AG08396 (cell line): ENCODE measurements at places on chromosomes 7 and 10.

DNA sequence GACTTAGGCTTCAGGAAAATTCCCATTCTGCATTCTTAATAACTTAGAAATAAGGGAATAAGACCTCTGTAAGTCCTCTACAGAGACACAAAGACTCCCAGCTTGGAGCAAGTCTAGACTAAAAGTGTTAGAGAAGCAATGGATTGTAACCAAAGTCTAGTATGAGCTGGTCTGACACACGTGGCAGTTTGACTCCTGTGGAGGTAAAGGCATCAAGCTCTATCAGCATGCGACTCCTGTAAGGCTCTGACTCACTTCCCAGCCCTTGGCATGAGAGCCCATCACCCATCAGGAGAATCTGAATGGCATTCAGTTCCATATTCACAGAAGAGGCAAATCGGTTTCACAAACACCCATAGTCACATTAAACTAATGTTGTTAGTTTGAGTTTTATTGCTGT, 4.4 kb upstream of the VSTM4 start:
- no peak for DNase-seq

DNA sequence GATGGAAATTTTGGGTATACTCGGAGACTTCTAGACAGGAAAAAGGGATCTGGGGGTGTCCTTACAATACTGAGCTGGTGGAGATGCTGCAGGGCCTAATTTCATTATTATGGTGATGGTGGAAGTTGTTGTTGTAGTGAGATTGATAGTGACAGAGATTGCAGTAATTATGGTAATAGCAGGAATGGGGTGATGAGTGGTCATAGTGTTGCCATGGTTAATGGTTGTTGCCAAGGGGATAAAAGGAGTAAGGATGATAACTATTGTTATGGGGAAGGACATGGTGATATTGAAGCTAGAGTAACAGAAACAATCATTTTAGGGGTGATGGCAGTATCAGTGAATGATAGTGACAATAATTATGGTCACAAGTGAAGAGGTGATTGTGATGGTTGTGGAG, 27.1 kb upstream of the LBX1 start:
- no peak for DNase-seq

DNA sequence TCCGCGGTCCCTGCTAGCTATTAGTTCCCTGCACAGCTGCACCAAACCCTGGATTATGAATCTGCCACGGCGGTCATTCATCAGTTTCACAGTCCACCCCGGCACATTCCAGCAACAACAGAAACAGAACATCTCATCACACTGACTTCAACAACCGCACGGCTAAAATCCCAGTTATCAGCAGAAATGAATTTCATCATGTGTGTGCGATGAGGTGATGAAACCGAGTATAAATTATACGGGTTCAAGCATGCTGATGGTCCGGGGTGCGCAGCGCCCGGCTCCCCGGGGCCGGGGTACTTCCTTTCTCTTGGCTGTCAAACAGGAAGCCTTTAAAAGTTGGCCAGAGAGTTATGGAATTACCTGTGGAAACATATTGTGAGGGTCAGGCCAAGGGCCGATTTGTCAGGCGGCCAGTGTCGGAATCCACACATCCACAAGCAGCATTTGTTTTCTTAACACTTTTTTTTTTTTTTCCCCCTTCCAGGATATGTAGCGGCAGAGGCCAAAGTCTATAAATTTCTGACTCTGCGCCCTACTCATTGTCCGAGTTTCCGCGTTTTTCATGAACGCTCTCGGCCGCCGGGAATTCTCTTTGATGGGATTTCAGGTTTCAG, 420.9 kb upstream of the MGMT start:
- DNase-seq: no peak

DNA sequence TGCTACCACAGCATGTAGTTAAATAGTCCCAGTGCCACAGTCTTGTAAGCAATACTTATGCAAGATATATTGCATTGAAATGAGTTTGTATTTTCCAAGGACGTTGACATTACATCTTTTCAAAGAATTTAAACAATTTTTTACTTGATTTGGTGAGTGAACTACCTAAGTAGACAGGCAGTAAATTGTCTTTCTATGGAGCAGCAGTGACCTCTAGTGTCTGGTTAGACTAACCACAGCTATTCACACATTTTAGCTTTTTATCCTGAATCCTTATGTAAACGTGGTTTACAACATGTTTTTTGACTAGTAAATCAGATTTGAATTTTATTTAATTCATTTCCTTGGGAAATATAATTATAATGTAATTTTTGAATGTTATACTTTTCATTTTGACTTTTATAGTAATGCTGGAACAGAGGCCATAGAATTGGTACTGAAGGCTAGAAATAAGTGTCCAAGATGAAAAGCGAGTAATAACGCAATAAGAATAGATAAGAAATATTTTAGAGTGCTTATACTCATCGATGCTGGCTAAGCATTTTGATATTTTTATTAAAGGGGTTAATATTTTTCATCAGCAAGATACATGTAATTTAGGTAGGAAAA, 5.6 kb downstream of the LRRTM3 start:
- DNase-seq: peak; percentile 7

GRCh38 chr7:101644879-101645278, 15.8 kb upstream of the MYL10 start:
- DNase-seq: no peak

- DNase-seq: no peak
Measured at GRCh38 chr10:88271761-88272543, 311.2 kb downstream of the RNLS start.
